Neural crest cell (in vitro differentiated cells): ENCODE measurements at places on chromosomes 4 and X. TPM values are rescaled to one million over a fixed set of nuclear protein-coding genes. Genes with fewer than 3 reads are reported as not detected.

Gene ADGRG4
- total RNA-seq = not detected in 2 replicates

Gene SLC39A8
- total RNA-seq = 11.1 and 11.4 TPM in 2 replicates

Gene PHEX
- total RNA-seq = 0.47 and 0.57 TPM in 2 replicates

Gene TCP11X2
- not detected in 2 replicates for total RNA-seq

Gene TSPAN7
- total RNA-seq = 9.1 and 9.7 TPM in 2 replicates
